ENCODE measurements at places on chromosomes 1 and 21.

DNA sequence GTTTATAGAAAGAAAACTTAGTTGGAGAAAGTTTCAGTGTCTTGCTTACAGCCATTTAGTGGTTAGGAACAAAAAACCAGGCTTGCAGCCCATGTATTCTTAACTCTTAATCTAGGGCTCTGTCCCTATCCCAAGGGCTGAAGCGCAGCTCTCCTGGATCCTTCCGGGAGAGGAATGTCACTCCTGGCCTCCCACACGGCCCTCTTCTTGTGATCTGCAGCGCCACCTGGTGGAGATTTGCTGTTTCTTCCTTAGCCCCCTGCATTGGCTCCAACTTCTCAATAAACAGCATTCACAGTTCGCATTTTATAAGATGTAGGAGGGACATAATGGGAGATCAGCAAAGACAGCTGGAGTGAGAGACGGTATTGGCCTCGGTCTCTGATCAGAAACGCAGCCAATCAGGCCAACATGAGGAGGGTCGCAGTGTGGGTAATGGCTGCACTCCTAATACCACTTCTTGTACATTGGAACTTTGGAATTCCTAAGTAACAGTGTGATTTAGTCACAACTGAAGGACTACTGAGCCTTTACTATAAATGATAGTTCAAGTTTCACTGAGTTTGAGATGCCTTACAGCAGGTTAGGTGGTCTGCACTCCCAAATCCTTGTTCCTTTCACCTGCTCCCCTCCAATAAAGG, 283.4 kb downstream of the ASTN1 start:
- DNase-seq: peak; percentile 36

GRCh38 chr1:182146286-182146685, 84.8 kb upstream of the ZNF648 start:
- DNase-seq: no peak

DNA sequence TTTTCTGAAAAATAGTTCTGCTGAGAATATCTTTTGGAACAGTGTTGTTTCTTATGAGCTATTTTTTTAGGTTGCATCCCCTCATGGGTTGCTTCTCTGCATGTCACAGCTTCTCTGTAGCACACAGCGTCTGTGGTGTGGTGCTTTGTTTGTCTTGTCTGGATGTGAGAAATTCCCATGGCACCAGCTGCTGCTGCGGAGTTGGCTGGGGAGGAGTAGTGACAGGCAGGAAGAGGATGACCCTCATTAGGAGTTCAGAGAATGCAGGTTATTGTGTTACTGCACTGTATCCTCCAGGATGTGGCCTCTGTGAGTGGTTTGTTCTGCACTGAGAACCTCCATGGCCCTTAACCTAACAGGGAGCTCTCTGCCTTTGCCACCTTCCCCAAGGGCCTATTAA, 64.8 kb downstream of the TSEN15 start:
- no peak for DNase-seq

DNA sequence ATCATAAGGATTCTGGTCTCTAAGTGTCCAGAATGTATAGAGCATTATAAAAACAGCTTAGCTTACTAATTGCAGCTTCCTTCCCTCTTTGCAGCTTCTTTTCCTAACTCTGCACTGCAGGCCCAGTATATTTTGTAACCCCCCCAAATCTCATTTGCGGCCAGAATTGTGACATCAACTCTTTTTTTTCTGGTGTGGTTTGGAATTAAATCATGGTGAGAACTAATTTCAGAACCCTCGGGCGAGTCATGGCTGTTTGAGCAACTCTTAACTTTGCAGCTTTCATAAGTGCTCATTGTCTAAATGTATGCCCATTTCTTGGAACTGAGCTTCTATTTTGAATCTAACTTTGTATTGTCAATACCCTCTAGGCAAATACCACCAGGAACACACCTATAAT, 187.4 kb downstream of the CYYR1 start:
- DNase-seq: no peak

DNA sequence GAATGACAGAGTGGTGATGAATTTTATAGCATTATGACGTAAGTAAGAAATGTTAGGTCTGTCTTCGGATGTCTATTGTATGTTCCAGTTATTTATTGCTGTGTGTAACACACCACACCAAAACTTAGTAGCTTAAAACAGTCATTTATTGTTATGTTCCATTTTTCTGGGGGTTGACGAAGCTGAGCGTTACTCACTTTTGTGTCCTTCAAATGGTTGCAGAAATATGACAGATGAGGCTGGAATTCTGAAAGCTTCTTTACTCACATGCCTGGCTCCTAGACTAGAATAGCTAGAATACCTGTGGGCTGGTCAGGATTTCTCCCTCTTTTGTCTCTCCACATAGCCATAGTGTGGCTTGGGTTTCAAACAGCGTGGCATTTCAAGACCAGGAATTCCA, 62.1 kb upstream of the S1PR1 start:
- DNase-seq: no peak

DNA sequence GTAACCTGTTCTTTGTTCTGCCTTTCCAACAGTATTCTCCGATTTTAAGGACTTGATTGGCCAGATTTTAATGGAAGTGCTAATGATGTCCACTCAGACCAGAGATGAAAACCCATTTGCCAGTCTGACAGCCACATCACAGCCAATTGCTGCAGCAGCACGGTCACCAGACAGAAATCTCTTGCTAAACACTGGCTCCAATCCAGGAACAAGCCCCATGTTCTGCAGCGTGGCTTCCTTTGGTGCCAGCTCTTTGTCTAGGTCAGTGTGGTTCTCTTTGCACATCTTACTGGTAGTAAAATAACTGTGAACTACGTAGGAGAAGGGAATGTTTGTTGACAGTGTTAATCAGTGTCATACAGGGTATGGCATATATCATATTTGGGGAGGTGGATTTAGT, 72.7 kb downstream of the UBE4B start:
- DNase-seq: no peak

DNA sequence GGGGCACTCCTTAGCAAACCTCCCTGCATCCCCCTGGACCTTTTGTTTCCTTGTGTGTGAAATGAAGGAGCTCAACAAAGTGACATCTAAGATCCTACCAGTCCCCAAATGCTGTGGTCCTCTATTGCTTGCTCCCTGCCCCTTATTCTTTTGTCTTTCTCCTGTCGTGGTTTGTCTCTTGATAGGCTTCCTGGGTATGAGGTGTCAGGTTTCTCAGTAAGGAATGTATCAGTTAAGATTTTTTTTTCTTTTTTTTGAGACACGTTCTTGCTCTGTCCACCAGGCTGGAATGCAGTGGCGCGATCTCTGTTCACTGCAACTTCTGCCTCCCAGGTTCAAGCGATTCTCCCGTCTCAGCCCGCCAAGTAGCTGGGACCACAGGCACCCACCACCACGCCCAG, 16.8 kb downstream of the CNIH3 start:
- DNase-seq: no peak

- no peak for DNase-seq
Measured at GRCh38 chr21:42343963-42344510, 6.8 kb downstream of the TFF2 start.

DNA sequence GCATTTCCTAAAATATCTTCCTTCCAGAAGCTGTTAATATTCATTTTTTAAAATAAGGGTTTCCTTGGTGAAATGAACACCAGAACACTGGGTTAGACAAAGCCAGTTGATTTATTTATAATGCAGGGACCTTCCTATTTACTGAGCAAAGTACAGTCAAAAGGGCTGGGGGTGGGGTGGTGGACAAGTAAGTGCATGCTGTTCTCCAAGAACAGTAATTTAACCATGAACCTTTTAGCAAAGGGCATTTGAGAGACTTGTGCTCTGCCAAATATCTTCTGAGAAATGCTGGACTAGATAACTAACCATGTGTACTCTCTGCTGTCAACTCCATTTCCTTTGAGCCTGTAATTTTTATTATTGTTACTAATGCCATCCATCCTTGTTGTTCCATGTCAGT, 100.2 kb downstream of the OMA1 start:
- DNase-seq: no peak

DNA sequence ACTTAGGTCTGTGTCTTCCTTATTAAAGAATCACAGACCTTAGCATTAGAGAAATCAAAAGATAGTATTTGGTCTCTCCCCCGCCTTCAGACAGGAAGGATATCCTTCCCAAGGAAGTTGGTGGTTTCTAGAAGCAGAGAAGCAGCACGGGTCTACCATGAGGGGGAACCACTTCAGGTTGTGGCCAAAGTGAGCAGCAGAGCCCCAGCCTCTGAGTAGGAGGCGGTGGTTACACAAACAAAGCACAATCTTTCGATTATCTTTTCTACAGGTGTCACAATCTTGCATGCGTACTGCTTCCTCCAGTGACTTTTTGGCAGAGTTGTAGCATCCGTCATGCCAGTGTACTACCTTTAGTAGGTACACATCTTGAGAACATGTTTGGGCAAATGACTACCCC, 8.8 kb downstream of the PGLYRP4 start:
- DNase-seq: peak; percentile 34

DNA sequence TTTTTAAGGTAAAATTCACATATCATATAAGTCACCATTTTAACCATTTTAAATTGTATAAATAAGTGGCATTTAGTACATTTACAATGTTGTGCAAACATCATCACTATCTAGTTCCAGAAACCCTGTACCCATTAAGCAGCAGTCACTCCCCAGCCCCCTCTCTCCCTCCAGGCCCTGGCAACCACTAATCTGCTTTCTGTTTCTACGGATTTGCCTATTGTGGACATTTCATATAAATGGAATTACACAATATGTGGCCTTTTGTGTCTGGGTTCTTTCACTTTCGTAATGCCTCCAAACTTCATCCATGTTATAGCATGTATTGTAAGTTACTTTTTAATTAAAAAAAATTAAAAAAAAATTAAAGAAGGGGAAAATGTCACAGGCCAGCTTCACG, 58.0 kb upstream of the RAB3GAP2 start:
- DNase-seq: peak; percentile 1

DNA sequence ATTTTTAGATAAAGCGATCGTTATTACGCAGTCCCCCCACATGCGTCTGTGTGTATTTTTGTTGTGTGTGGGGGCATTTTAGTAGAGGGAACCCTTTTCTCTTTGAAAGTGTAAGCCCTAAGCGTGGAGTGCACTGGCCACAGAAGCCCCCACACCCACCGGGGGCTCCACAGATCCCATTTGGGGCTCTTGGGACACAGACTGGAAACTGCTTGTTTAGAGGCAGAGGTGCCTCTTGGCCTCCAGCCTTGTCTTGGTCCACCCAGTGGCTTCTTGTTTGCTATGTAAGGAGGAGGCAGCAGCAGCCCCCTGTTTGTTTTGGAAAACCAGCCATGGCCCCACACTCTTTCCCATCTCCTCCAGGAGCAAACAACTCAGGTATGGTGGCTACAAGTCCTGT, 42.8 kb downstream of the SLC37A1 start:
- no peak for DNase-seq

DNA sequence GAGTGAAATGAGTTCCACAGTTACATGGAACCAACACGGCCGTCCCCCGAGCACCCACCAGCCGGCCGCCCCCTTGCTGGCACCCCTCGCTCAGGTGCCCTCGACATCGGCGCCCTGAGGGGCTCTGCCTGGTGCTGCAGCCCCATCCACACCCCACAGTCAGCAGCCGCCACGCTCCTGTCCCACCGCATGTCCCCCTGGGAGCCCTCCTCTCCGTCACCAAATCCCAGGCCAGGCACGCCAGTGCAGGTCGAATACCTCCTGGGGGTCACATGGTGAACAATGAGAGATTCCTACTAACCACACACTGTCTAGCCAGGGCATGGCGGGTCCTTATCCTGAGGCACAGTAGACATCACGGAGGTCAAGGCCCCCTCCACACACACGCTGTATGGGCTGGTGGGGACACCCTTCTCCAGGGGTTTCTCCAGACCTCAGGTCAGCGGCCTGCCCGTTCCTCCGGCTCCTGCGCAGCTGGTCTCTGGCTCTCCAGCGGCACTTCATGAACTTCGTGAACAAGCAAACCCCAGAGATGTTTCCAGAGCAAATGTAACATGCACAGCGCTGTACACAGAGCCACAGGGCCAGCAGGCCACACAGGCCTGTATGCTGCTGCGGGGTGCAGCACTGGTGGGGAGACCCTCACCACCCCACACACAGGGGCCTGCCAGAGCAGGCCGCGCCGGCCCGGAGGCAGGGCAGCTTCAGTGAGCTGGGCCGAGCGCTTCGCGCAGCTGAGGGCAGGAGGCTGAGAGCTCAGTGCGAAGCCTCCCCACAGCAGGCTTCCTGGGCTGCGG, 21.8 kb downstream of the POFUT2 start:
- DNase-seq: no peak

DNA sequence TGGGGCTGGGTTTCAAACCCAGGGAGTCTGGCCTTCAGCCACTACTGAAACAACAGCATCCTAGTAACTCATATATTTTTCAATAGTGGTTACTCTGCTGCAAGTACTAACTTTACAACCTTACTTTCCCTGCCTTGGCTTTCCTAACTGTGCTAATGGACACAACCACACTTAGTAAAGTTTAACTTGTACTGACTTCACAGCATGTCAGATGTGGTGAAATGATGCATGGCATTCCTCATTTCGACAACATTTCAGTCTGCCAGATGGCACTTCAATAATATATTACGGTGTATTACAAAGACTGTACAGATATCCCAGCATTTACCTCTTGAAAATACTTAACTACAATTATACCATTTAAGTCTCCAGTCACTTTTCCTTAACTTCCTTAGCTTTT, 27.8 kb downstream of the LRRC7 start:
- DNase-seq: no peak

- peak; percentile 84 for DNase-seq
Measured at GRCh38 chr21:36149788-36150711, 6.6 kb upstream of the DOP1B start.

GRCh38 chr1:89383185-89383584, 19.3 kb downstream of the GBP6 start:
- no peak for DNase-seq

- no peak for DNase-seq
Measured at GRCh38 chr1:47460456-47460855, 22.6 kb downstream of the FOXD2 start.

DNA sequence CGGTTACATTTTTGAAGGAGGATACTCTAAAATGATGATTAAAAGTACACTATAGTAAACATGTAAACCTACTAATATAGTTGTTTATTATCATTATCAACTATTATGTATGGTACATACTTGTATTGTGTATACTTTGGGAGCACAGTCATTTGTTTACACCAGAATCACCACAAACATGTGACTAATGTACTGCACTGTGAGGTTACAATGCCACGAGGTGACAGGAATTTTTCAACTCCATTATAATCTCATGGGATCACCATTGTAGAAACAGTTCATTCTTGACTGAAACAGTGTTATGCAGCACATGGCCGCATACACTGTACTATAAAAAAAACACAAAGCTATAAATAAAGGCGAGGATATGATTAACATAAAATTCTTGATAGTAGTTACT, 44.3 kb downstream of the GPATCH2 start:
- DNase-seq: no peak

GRCh38 chr1:47189844-47190508, at the start of gene PDZK1IP1:
Gene PDZK1IP1, minus strand, starts transcription at chr1:47190036. Its CDS starts 104 bp downstream, at chr1:47189932.
- DNase-seq: no peak

- DNase-seq: no peak
Measured at GRCh38 chr1:63799820-63800219, 26.0 kb downstream of the ROR1 start.
